ENCODE measurements at places on chromosomes 3 and 15.
A peak's percentile ranks its signal among the peaks of the same experiment; 100 is the strongest.

DNA sequence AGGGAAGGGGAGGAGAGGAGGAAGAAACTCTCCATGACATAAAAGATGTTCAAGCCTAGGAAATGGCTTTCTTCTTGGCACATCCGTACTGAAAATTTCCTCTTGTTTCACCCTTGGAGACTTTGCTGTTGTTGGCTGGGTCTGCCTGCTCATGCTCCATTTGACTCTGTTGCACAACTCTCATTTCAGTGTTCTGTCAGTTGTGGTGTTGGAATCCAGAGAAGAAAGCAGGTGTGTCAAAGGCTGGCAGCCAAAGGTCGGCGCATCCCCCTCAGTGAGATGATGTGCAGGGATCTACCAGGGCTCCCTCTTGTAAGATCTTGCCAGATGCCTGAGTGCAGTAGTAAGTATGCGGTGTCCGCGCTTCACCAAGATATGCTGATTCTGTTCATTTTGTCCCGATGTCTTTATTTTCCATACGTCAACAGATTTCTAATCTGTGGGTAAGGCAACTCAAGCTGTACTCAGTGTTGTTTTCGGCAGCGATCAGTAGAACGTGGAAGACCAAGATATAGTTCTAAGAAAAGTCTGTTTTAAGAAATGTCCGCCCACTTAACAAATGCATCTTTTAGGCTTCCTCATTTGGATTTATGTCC, 265.2 kb upstream of the GOLGA6L4 start:
- DNase-seq, result no peak

GRCh38 chr3:123739754-123740153, 144.4 kb downstream of the MYLK start:
- DNase-seq, result no peak

DNA sequence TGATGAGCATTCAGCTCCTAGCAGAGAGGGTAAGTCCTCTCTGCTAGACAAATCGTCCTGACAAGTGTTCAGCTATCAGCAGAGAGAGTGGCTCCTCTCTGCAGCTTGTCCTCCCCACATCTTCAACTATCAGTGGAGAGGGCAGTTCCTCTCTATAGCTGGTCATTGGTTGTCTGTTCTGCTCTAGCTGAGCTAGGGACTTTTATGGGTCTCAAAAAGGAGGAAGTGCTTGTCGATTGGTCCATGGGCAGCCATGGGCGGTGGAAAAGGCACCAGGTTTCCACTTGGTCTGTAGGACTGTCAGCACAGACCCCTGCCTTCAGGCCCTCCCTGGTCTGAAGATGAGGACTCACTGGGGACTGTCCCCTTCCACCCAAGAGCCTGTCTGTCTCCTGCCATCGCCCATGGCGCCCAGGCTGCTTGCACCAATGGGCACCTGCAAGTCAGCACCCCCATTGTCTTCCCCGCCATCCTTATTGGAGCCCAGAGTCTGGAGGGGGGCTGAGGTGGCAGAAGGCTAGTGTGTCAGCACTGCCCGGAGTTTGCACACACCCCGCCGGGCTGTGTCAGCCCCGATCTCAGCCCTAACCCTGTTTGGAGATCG, 264.7 kb downstream of the ZBBX start:
- no peak for DNase-seq

- no peak for DNase-seq
These were observed 30.9 kb downstream of the TFG start for GRCh38 chr3:100740207-100740606.

DNA sequence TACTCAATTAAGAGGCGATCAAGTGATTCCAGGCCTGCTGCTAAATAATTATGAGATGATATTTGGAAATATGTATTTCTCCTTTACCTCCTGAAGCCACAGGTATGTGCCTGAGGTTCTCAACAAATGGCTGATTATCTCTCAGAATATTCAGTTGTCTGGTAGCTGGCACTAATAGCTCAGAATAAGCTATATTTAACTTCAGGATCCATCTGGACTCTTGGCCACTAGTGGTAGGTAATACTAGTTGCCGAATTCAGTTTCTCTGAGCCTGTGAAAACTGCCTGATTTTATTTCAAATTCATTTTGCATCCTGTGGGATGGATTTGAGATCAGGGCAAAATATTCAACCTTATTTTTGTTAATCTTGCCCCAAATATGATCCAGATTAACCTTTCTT, 499.0 kb downstream of the DIPK2A start:
- no peak for DNase-seq

DNA sequence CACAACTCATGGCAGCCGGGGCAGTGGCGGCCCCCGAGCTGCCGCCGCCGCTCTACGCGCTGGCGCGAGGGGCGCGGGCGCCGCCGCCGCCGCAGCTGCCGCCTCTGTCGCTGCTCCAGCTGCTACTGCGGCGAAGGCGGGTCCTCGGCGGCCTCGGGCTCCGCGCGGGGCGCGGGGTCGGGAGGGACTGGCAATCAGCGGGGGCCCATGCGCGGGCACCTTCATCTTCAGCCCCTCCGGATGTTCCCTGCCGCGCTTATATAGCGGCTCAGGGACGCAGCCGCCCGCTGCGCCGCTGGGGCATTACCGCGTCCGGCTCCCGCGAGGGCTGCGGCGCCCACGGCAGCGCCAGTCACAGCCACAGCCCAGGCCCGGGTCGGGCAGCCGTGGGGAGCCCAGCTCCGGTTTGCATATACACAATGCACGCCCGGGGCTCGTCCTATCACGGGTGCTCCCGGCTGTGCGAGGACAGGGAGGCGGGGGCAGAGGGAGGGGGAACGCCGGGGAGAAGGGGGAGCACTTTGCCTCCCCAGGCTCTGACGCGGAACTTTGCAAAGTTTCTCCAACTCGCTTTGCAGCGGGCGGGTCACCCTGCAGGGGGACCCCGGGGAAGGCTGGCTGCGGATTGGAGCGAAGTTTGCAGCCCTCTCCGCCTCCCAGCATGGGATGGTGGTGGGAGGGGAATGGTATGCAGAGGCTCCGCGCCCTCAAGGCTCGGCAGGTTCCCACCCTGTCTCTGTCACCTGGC, at the start of gene VGLL3:
VGLL3 (minus strand) TSS at position 416 of the 748 bp plus-strand sequence; CDS start at position 10, 406 bp downstream.
- DNase-seq, result no peak

GRCh38 chr3:28502397-28502937, 153.8 kb upstream of the AZI2 start:
- DNase-seq, result no peak

DNA sequence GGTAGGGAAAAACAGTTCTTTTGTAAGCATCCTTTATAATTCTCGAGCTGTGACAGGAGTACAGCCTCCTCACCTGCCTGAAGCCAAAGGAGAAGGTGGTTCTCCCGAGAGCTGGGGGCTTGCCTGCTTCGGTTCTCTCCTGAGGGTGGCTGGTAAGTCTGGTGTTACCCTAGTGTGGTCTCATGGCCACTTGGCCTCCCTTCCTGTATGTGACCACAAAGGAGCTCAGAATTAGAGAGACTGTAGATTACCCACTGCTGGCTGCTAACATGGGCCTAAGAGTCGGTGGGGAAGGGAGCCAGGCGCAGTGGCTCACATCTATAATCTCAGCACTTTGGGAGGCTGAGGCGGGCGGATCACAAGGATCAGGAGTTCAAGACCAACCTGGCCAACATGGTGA, 12.6 kb downstream of the PDHB start:
- no peak for DNase-seq

GRCh38 chr3:102444101-102444500, 9.3 kb downstream of the ZPLD1 start:
- DNase-seq, result no peak

DNA sequence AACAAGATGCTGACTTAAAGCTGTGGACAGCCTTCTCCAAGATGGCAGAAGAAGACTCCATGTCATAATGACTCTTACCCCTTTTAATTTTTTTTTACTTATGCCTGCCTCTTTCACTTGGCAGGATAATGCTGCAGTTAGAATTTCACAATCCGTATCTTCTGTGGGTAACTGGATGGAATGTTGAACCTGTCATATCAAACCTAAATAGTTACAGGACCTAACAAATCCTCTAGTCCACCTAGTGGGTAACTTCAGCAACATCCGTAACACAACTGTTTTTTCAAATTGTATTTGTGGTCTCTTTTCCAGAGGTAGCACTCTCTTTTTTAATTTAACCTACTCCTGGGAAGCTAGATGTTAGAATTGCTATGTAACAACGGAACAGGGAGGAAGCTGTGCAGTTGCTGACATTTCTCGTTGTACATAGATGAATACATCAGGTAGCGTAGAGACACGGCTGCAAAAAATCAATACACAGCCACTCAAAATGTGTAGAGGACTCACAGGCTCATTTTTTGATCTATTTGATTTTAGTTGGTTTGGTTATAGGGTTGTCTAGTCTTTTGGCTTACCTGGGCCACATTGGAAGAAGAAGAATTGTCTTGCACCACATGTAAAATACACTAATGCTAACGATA, 43.9 kb upstream of the TRPM1 start:
- no peak for DNase-seq

- DNase-seq, result peak; percentile 23
These were observed 1.3 kb downstream of the FAM43A start for GRCh38 chr3:194686816-194687637.

DNA sequence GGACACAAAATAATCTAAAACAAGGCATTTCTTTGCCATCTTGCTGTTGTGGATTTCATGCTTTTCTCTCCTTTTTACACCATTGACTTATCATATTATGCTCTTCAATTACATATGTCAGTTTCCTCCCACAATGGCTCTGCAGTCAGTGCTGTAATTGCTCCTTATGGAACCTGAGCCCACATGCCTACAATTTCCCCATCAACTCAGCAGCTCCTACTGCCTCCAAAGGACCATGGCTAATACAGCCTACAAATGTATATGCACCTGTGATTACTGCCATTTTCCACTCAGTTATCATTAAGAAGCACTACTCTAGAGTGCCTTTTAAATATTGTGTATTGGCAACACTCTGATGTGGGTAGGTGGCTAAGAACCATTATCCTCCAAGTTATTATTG, 30.8 kb downstream of the RTP4 start:
- no peak for DNase-seq

GRCh38 chr3:59237121-59237520, 187.3 kb upstream of the CFAP20DC start:
- DNase-seq, result no peak

- DNase-seq, result no peak
These were observed 38.6 kb downstream of the BTLA start for GRCh38 chr3:112460519-112461195.

DNA sequence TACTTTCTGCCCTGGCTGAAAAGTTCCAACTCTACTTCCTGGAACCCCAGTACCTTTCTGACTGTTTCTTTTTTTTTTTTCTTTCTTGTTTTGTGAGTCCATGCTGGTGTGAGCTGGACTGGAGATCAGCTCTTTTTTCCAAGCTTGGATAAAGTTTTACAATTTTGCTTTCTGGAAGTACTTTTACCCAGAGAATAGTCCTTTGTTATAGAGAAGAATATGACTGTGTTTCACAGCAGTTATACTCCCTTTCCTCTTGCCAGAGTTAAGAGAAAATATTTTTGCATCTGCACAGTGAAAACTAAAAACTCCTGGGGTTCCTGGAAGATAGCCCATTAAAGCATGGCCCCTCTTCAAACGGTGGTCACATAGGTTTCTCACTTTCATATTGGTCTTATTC, 1100.6 kb downstream of the OTOL1 start:
- DNase-seq, result no peak

DNA sequence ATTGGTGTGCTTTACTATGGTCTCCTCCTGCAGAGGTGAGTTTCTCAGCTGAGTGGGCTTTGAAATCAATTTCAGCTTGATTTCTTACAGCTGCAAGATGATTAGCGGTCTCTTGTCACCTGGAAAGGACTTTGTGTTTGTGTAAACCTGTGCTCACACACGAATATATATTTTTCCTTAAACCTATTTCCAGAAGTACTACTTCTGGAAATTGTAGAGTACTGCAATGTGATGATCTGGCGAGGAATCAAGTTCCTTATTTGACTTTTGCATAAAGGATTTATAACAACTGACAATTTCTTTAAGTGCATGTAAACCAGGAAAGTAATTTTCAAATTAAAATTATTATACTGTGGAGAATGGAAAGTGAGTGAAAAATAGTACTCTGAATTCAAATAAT, 2.1 kb downstream of the MCTP2 start:
- no peak for DNase-seq
